ENCODE measurements at places on chromosomes 7 and 10.

DNA sequence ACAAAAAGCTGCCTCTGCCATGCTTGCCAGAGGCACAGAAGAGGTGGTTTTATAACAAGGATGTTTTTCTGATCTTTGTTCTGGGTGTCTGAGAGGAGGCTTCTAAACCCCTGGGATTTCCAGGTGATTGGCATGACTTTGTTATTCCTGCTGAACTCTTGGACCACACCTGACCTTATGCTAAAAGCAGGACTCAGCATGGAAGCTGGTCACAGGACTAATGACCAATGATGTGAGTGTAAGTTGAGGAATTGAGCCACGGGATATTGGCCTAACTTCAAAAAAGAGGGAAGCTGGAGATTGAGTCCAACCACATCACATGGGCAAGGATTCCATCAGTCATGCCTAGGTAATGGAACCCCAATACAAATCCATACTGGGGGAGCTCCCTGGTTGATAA is 437.9 kb downstream of the POM121L12 start:
- no peak for DNase-seq

GRCh38 chr10:131387018-131387529 is 75.6 kb upstream of the TCERG1L start:
- DNase-seq = no peak

GRCh38 chr10:72740528-72740927 is 48.6 kb downstream of the MCU start:
- DNase-seq = no peak

- DNase-seq = peak; percentile 4
Observed at GRCh38 chr10:103192089-103192450, 1.0 kb downstream of the NT5C2 start.
